Frontal cortex (tissue), 4 donors: ENCODE measurements at places on chromosomes 11 and 22. TPM values are rescaled to one million over a fixed set of nuclear protein-coding genes. Genes with fewer than 3 reads are reported as not detected.

DNA sequence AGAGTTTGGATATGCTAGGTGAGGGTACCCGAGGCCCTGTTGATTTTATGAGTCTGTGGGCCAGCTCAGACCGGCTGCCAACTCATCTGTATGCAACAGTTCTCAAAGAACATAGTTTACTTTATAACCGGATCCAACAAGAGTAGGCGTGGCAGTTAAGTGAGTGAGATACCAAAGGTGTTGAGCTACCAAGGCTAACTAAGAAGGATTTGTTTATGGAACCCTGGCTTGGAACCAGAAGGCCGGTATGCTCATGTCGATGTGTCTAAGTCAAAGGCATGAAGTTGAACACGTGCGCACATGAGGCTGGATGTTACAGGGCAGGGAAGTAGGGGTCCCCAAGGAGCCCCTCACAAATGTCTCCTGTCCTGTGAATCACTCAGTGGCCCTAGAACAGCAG, at the start of gene KCNJ1:
TSS of gene KCNJ1 (minus strand) at position 20 of the 400 bp plus-strand sequence. CDS start 27,053 bp downstream, outside the sequence.
- DNase-seq: no peak

GRCh38 chr11:94150704-94151685, 22.4 kb downstream of the PANX1 start:
- DNase-seq: no peak

- no peak for DNase-seq
Measured at GRCh38 chr11:86720546-86720945, 48.1 kb upstream of the ME3 start.

Gene TRIM48
- not detected for total RNA-seq

DNA sequence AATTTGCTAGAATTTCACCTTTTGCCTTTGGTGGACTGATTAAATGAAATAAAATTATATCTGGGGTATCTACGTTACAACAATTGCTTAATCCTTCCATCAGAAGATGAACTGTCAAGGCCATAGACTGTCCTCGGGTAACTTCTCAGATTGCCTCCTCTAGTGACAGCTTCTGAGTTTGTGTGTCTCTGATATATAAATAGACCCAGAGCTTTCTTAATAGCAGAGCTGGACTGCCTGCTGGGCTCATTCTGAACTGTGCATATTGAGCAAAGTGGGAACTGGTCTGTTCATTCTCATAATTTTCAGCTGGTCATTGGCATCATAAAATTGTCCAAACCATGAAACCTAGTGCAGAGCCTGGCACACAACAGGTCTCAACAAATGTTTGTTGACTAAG, 99.1 kb upstream of the GRAMD1B start:
- DNase-seq: no peak

Gene TTC38
- total RNA-seq: 6.5 TPM

DNA sequence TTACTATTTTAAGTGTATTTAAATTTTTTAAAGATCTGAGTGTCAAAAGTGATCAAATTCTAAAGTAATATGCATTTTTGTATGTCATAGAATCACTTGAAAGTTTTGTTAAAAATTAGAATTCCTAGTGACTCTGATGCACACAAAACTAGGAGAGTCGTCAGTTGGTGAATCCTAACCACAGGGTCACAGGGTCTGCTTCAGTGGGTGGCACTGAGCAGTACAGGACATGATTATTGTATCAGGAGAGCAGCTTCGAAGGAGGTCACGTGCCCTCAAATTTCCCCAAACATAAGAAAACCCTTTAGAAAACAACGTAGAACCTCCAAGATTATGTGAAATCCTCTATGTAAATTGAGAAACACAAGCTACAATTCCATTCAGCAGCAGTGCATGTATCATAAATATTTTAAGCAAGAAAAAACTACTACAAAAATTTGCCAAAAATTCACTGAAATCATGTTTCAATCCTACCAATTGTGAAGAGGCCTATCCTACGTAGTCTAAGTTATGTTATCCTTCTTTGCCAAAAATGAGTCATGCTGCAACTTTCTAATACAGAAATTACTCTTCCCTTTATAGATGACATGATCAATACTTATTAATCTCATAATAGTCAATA, 323.6 kb downstream of the AASDHPPT start:
- DNase-seq: no peak

Gene C11orf91
- not detected for total RNA-seq

Gene OR52L1
- total RNA-seq: 0.41 TPM

- peak; percentile 85 for DNase-seq
Measured at GRCh38 chr22:36027935-36028645, 534 bp downstream of the RBFOX2 start.

GRCh38 chr11:72629266-72629665, 45.0 kb downstream of the PDE2A start:
- no peak for DNase-seq

Gene GP1BB
- total RNA-seq: 24.1 TPM

GRCh38 chr11:104254347-104254746, 90.4 kb upstream of the PDGFD start:
- no peak for DNase-seq

Gene TRPT1
- 10.6 TPM for total RNA-seq

Gene LRRC10B
- total RNA-seq: 2.9 TPM

- no peak for DNase-seq
Measured at GRCh38 chr11:104324276-104324675, 160.3 kb upstream of the PDGFD start.

Gene CD3D
- not detected for total RNA-seq

Gene RBM4
- total RNA-seq: 137 TPM

DNA sequence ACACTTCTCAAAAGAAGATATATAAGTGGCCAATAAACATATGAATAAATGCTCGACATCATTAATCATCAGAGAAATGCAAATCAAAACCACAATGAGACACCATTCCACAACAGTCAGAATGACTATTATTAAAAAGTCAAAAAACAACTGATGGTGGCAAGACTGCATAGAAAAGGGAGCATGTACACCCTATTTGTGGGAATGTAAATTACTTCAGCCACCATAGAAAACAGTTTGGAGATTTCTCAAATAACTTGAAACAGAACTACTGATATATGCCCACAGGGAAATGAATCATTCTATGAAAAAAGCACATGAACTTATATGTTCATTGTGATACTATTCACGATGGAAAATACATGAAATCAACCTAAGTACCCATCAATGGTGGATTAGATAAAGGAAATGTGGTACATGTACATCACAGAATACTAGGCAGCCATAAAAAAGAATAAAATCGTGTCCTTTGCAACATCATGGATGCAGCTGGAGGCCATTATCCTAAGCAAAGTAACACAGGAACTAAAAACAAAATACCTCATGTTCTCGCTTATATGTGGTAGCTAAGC, 42.4 kb downstream of the GLYATL2 start:
- DNase-seq: no peak

DNA sequence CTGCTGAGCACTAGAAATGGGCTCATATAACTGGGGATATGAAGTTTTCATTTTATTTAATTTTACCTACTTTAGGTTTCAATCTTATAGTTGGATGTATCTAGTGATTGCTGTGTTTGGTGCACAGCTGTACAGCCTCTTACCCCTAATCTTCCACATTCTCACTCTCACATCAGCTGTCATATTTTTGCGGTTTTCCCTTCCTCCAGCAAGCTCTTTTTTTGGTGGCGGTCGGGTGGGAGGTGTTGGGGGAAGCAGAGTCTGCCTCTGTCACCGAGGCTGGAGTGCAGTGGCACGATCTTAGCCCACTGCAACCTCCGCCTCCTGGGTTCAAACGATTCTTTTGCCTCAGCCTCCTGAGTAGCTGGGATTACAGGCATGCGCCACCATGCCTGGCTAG, 445.1 kb upstream of the ISX start:
- no peak for DNase-seq

Gene CRKL
- total RNA-seq: 53.4 TPM
